Endothelial cell (in vitro differentiated cells): ENCODE measurements at places on chromosomes 11 and 22. TPM values are rescaled to one million over a fixed set of nuclear protein-coding genes. Genes with fewer than 3 reads are reported as not detected.

DNA sequence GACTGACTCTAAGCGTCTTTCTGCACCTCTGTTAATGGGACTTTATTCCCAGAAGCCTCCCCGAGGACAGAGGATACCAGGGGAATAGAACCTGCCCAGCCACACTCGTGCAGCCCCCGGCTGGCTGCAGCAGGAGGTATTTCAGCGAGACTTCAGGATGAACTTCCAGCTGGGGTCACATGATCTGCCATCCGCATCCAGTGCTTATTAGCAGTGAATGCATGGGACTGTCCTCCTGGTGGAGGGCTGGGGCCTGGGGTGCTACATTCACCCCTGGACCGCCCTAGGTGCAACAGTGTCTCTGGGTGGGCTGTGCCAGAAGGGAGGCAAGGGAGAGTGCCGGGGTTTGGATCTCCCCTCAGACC lies 1.6 kb downstream of the DUSP8 start:
- no peak for DNase-seq

Gene CNGA4
- not detected for total RNA-seq

DNA sequence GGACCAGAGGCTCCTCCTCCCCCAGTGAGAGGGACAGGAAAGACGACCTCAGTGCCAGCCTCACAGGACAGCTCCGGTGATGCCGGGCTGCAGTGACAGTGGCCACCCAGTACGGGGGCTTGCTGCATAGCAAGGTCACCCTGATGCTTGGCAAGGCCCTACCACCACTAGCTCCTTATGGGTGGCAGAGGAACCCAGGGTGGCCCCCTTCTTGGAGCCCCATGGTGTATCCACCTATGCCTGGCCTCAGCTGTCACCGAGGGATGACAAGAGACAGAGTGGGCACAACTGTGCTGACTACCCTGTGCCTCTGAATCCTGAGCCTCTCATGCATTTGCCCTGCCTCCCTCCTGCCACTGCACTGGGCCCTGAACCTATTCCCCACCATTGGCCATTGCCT lies 809.2 kb downstream of the TBC1D22A start:
- no peak for DNase-seq

DNA sequence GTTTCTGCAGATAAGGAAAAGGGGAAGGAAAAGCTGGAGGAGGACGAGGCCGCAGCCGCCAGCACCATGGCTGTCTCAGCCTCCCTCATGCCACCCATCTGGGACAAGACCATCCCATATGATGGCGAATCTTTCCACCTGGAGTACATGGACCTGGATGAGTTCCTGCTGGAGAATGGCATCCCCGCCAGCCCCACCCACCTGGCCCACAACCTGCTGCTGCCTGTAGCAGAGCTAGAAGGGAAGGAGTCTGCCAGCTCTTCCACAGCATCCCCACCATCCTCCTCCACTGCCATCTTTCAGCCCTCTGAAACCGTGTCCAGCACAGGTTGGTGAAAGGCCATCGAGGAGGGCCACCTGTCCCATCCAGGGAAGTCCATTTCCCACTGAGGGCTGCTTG lies 5.6 kb downstream of the TEF start:
- DNase-seq: no peak

Gene ROBO4
- total RNA-seq: 28.8 TPM
